ENCODE measurements at places on chromosomes 7 and 10.

DNA sequence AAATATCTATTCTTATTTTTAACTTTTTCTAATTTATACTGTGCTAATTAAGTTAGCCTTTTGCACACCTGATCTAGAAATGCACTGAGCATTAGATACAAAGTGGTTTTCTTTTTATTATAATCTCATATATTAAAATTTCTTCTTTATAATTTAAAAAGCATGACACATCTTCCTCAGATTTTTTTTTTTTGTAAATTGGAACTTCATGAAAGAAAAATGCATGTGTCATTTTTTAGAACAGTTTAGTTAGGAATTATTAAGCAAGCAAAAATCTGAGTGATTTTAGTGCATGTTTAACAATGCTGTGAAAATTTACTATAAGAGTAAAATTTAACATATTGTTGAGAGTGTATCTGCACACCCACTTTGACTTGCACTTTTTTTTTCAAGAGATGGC, 367.9 kb downstream of the TFEC start:
- no peak for DNase-seq

DNA sequence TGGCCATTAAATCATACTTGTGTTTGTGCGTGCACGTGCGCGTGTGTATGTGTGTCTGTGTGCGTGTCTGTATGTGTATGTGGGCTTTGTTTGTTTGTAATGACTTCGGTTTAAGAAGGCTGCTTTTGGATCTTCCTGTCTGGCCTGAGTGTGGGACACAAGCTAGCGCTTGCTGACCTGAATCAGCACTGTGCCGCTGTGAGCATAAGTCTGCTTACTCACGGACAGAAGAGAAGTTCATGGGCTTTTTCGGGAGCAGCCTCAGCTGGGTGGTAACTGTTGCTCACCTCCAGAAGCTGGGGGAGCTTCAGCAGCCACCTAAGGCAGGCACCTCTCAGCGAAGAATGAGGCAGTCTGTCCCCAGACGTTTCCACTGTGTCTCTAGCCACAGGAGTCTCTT, 56.1 kb upstream of the TRUB1 start:
- no peak for DNase-seq

GRCh38 chr10:23899166-23899565, 309.8 kb upstream of the KIAA1217 start:
- no peak for DNase-seq

- DNase-seq = no peak
Observed at GRCh38 chr7:139023076-139023475, 12.8 kb downstream of the ZC3HAV1L start.

GRCh38 chr7:35865287-35865686, 64.4 kb downstream of the SEPTIN7 start:
- no peak for DNase-seq
